ENCODE measurements at places on chromosomes 12 and 14.
A peak's percentile ranks its signal among the peaks of the same experiment; 100 is the strongest.

- no peak for DNase-seq
These were observed 49.2 kb downstream of the SH2B3 start for GRCh38 chr12:111454716-111455447.

DNA sequence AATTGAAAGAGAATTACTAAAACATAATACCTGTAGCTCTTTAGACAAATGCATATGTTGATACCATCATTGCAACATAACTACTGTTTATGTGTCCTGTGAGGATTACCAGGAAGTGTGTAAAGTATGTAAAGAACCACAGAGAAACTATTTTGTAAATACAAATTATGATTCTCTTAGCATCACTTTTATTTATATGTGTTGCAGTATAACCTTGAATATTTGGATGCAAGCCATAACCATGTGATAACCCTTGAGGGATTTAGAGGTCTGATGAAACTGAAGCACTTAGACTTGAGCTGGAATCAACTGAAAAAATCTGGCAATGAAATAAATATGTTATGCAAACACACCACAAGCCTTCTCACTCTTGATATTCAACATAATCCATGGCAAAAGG, 77.5 kb downstream of the LRRC9 start:
- no peak for DNase-seq

DNA sequence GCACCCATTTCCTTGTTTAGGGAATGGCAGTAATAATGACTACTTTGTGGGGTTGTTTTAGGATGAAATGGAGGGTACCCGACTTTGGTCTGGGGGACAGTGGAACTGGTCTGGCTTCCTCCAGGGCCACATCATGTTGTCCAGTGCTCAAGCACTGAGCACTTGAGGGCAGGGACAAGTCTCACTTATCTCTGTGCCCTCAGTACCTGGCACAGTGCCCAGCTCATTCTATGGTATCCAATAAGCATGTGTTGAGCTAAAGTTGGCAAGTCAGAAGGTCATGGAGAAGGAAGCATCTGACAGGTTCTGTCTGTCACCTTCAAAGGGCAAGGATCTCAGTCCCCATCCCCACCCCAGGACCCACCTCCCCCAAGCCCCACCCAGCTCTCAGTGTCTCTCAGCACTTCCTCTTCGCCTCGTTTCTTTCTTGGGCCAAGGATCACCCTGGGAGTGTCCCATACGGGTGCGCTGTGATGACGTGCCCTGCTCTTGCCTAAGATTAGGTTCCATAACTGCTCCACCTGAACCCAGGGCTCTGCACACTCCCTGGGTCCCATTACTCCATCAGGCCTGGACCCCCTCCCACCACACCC, 24.3 kb upstream of the TMEM106C start:
- no peak for DNase-seq

DNA sequence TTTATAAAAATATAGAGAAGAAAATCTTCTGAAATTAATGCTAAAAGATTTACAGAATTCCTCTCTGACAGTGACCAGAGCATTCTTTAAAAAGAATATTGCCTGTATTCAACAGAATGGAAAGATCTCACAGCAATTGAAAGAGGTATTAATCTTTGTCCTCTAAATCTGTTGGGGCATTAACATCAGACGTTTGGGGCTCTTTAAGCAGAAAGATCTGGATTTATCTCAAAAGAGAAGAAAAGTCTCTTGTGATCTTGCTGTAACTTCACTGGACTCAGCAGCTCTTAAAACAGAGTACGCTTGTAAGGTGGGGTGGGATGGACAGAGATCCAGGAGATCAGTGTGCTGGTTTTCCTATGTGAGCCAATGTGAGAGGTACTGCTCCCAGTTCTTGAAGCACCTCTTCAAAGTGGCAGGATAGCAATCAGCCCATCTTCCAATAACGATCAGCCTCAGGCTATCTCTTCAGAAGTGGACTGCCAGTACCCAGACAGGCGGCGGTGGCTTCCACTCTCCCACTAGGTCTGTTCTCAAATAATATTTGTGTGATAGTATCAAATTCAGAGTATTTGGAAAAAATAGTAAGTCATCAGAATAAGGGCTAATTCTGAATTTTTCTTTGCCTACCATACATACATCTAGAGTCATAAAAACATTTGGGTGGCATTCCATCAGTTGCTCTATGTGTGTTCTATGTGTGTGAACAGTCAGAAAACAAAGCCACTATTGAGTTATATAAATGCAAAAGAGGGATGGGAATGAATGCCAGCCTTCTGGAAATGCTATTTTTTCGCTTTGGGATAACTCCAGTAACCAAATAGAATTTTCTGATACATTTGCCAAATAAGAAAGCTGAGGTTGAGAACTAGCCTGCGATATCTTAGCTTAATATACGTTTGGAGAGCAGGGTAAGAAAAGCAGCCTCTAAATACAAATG, 237.4 kb upstream of the RGS6 start:
- DNase-seq = no peak

DNA sequence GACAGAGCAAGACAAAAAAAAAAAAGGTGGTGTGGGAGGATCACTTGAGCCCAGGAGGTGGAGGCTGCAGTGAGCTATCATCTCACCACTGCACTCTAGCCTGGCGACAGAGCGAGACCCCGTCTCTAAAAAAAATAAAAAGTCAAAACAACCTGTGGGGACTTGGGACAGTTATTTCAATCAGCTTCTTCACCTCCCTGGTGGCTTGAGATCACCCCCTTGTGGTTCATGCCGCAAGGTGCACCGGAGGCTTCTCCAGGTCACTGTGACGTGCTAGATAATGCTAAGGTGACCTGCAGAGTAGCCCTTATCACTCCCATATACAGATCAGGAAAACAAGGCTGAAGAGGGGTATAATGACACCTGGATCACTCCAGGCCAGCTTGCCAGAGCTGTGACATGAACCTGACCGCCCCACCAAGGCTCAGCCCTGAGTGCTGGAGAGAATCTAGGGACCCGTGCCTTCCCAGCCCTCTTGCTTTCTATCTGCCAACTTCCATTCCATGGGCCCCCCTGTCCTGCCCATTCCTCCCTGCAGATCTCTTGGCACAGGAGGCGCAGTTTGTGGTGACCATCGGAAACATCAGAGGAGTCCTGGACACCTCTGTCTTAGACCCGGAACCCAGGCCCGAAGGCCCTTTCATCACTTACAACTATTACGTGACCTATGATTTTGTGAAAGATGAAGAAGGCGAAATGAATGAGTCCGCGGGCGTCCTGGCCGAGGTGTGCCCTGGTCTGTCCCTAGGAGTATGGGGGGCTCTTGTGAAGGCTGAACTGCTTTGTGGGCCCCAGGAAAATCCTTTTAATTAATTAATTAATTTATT, 8.1 kb downstream of the LRRC43 start:
- peak; percentile 47 for DNase-seq

GRCh38 chr12:66232263-66232662, 43.2 kb downstream of the IRAK3 start:
- no peak for DNase-seq

DNA sequence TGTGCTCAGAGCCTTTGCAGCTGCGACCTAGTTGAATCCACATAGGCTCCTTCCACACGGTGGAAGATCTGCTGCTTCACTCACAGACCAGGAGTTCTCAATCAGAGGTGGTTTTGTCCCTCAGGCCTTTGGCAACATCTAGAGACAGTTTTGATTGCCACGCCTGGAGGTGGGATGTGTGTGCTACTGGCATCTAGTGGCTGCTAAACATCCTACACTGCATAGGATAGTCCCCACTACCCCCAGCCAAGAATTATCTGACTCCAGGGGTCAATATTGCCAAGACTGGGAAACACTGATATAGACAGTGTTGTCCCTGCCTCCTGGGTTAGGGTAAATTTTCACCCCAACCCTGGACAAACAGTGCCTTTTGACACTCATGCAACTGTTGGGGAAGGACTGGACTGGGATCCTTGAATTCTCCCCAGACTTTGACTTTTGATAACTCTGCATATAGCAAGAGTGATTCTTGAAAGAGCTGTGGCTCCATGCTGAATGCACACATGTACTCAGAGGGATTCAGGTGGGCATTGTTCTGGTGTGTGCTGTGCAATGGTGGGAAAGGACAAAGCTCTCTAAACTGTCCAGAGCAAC, 39.8 kb downstream of the BAZ2A start:
- no peak for DNase-seq

- no peak for DNase-seq
These were observed 12.9 kb downstream of the DYRK2 start for GRCh38 chr12:67661311-67662021.

DNA sequence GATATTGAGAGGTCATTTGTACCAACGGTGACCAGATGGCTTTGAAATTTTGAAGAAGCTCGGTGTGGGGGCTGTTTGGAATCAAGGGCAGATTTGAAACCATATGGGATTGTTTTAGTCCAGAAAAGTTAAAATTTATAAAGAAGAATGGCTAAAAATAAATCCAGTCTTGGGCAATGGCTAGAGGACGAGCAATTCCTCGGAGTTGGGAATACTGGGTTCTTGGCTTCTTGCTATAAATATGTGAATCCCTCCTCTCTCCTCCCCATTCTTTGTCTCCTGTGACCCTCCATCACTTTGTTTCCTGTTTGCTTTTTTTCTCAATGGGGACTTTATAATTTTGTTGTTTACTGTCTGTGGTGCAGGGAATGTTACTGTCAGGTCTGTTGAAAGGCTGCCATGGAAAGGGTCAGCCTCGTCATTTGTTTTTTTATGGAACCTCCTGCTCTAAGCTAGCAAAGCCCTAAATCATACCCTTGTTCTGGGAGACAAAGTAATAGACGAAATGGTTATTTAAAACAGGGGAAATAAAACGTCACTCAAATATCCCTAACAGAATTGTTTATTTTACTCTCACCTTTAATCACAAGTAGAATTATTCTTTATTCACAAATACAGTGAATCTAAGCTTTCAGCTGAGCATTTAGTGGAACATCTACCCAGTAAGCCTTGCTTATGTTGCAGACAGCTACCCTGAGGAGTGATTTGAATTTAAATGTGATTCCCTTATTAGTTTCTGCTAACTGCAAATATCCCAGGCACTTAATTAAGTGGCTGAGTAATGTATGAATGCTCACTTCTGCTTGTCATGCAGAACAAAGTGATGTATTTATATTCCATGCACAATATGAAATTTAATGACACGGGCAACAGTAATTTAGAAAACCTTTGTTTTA, 273.1 kb upstream of the NOVA1 start:
- no peak for DNase-seq

GRCh38 chr14:97468220-97468619, 671.0 kb downstream of the VRK1 start:
- no peak for DNase-seq

GRCh38 chr12:97666263-97666662, 203.7 kb downstream of the RMST start:
- DNase-seq = no peak

DNA sequence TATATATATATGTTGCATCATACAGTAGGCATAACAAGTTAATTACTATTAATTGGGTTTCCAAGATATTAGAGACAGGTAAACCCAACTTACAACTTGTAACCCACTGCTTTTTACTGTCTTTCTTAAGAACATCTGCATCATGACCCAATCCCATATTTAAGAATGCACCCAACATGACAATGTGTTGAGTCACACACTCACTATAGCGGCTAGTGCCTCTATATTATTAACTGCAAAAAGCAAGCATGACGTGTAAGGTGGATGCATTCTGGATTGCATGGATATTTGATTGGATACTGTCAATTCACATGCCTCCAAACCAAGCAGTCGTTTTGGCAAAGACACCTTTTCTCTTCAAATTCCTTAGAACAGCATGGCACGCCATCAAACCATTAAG, 68.2 kb downstream of the KSR2 start:
- DNase-seq = no peak

GRCh38 chr12:6662602-6662905, 365 bp downstream of the ING4 start:
- no peak for DNase-seq
